ENCODE measurements at places on chromosomes 1 and 21. TPM values are rescaled to one million over a fixed set of nuclear protein-coding genes. Genes with fewer than 3 reads are reported as not detected.

GRCh38 chr1:209375097-209375496 lies 208.4 kb upstream of the CAMK1G start:
- DNase-seq: no peak

- no peak for DNase-seq
These were observed 59.8 kb downstream of the MAST2 start for GRCh38 chr1:45863218-45863617.

GRCh38 chr1:240244968-240245628 lies 153.4 kb downstream of the FMN2 start:
- DNase-seq: no peak

DNA sequence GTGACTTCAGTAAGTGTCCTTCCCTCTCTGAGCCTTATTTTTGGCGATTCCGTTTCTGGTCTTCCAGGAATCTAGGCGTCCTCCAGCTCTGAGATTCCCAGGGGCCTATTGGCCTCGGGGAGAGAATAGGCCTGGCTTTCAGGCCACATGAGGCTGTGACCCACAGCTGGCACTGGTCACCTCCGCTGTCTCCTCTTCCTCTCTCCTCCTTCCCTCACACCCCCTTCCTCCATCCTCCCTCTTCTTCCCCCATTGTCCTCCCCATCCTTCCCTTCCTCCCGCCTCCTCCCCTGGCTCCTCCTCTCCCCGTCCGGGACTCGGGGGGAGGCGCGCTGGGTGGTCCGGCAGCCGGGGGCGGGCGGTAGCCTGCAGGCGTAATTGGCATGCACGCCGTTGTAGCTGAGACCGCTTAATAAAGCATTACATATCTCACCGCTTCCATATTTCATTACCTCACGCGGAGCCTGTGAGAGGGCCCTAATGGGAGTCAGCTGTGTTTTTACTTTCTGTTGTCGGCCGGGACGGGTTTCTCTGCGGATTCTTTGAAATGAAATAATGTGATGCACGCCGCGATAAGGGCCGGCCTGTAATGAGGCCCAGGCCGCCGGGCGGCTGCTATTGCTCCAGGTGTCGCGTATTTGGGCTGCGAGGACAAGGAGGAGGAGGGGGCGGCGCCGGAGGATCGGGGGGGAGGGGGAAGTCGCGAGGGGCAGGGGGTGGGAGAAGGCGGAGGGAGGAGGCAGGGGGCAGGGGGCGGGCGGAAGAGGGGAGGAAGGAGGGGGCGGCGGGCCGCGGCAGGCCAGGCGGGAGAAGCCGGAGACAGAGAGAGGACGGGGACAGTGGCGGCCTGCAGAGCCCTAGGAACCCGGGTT lies 95.3 kb downstream of the FOXD2 start:
- peak; percentile 87 for DNase-seq

DNA sequence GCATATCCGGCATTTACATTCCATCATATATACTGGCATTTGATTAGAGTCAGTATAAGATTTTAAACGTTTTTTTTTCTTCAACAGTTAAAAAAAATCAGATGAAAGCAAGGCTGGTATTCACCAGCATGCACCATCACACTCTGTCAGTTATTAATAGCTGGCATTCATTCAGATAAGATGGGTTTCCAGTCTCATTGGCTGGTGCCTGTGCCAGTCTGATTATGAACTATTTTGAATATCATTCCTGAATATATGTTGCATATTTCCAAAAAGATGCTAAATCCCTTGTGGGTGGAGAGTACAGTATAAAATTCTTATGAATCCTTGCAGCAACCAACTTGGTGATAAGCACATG lies 211.7 kb downstream of the GPATCH2 start:
- DNase-seq: no peak

TXNIP gene
- total RNA-seq: 23.2 TPM

CELA3A gene
- not detected for total RNA-seq

Measured in H9 (cell line).